ENCODE measurements at places on chromosomes 5 and 9. TPM values are rescaled to one million over a fixed set of nuclear protein-coding genes. Genes with fewer than 3 reads are reported as not detected.
A peak's percentile ranks its signal among the peaks of the same experiment; 100 is the strongest.

DNA sequence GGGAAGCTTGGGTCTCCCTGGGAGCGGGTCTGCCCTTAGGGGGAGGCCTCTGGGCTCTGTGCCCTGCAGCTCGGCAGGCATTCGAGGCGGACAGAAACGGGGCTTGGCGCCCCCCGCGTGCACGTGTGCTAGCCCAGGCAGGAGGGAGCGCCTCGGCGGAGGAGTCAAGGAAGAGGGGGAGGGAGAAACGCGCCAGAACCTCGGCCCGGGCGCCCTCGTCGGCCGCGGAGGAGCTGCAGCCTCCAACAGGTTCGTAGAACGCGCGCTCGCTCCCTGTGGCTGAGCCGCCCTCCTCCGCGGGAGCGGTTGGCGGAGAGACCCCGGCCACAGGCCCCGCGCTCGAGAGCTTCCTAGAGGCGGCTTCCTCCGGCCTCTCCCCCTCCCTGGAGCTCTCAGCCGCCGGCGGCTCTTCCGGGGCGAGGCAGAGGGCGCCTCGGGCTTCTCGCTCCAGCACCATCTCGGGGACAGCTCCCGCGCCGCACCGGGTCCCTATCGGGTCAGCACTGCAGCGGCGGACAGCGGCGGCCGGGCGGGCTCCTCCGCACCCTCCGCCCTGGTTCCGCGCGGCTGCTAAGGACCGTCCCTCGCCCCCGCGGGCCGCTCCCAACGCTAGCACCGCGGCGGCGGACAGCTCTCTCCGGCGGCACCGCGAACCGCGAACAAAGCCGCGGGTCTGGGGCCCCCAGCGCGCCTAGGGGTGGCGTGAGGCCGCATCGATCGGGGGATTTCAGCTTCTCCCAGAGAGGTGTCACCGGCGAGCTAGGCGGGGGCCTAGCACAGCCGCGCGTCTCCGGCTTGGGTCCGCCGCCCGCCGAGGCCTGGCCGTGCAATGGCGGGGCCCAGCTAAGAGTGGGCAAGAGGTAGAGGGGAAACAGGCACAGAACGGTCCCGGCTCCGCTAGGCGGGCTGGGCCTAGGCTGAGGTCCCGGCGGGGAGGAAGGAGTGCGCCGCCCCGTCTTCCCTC is 74.6 kb upstream of the CPLX2 start:
- peak; percentile 70 for DNase-seq

GRCh38 chr9:130331573-130331972 is 66.0 kb downstream of the HMCN2 start:
- DNase-seq, result no peak

DNA sequence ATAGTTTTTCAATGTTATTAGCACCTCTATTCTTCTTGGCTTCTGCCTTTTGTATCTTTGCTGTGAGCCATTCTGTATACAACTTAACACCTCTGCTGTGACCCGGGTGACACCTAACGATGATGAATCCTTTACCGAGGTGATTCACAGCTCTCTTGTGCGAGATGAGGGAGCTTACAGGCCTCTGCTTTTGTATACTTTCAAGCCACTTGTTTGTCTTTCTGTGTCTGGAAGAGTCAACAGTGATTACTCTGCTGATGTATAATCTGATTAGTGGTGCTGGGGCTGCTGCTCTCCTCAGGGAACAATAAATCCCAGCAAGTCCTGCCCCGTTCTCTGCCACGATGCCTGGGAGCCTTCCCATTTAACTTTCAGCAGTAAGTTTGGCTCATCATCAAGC is 442.9 kb upstream of the SGCD start:
- peak; percentile 25 for DNase-seq

The EQTN gene
- not detected for polyA plus RNA-seq

The JAKMIP2 gene
- polyA plus RNA-seq, result 1.5 TPM

The PCA3 gene
- not detected for polyA plus RNA-seq

The FOXI1 gene
- not detected for polyA plus RNA-seq

The IGIP gene
- polyA plus RNA-seq, result 0.35 TPM

The STK32A gene
- not detected for polyA plus RNA-seq

The CCL28 gene
- polyA plus RNA-seq, result 5.0 TPM

The WHRN gene
- polyA plus RNA-seq, result 1.0 TPM

The NPDC1 gene
- polyA plus RNA-seq, result 0.36 TPM

All from immature natural killer cell (primary cell).